GM23338 (cell line): ENCODE measurements at places on chromosomes 11 and 22. TPM values are rescaled to one million over a fixed set of nuclear protein-coding genes. Genes with fewer than 3 reads are reported as not detected.

Gene KMT5B
- polyA plus RNA-seq, result 20.5 and 26.4 TPM in 2 replicates

- H3K27ac ChIP-seq, result peak overlapping the region; percentile 91
- no peaks in the 10 kb centered on the region for H3K36me3 ChIP-seq
- no peak for DNase-seq
- no peak overlapping the region for H3K4me3 ChIP-seq
- H3K27me3 ChIP-seq, result no peaks in the 10 kb centered on the region
Observed at GRCh38 chr11:93491973-93492372, 51.2 kb downstream of the SMCO4 start.

- H3K27me3 ChIP-seq, result no peaks in the 10 kb centered on the region
- H3K4me3 ChIP-seq, result no peak overlapping the region
- no peaks in the 10 kb centered on the region for H3K4me1 ChIP-seq
- DNase-seq, result peak; percentile 60
Observed at GRCh38 chr11:11163236-11163635, 189.8 kb downstream of the CSNK2A3 start.

GRCh38 chr11:45051621-45052020 is 94.8 kb upstream of the PRDM11 start:
- H3K27ac ChIP-seq, result no peak overlapping the region
- no peak for DNase-seq
- H3K4me1 ChIP-seq, result peaks cover 7% of the 10 kb centered on the region; the same call in 1 of the 2 replicates
- H3K27me3 ChIP-seq, result no peaks in the 10 kb centered on the region
- no peak overlapping the region for H3K4me3 ChIP-seq

Gene IL17REL
- not detected in 2 replicates for polyA plus RNA-seq

GRCh38 chr11:110000031-110000502 is 93.1 kb upstream of the ZC3H12C start:
- no peaks in the 10 kb centered on the region for H3K4me1 ChIP-seq
- no peaks in the 10 kb centered on the region for H3K36me3 ChIP-seq
- DNase-seq, result no peak

GRCh38 chr11:99383648-99384245 is 363.0 kb downstream of the CNTN5 start:
- H3K27ac ChIP-seq, result no peak overlapping the region
- DNase-seq, result no peak
- no peaks in the 10 kb centered on the region for H3K36me3 ChIP-seq
- no peak overlapping the region for H3K4me3 ChIP-seq
- no peaks in the 10 kb centered on the region for H3K4me1 ChIP-seq
- H3K27me3 ChIP-seq, result no peaks in the 10 kb centered on the region

Gene TSGA10IP
- 1.6 and 2.5 TPM in 2 replicates for polyA plus RNA-seq

DNA sequence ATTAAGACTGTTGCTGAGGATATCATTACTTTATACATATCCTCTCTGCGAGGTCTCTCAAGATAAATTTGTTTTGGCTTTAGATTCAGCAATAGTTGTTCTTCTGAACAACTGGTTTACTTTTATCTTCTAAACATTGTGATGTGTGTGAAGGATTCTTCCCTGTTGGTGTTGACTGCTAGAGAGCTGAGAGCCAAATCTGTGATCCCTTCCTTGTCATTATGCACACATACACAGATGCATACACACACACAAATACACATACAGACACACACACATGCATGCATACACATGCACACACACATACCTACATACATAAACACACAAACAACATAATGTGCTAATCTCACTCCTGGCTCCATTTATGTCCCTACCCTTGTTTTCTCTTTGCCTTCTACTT is 137.0 kb downstream of the SNX19 start:
- DNase-seq, result no peak
- no peak overlapping the region for H3K27ac ChIP-seq
- peaks cover 16% of the 10 kb centered on the region for H3K4me1 ChIP-seq
- H3K27me3 ChIP-seq, result no peaks in the 10 kb centered on the region
- H3K36me3 ChIP-seq, result no peaks in the 10 kb centered on the region

GRCh38 chr11:43788421-43788820 is 92.2 kb upstream of the ALKBH3 start:
- H3K36me3 ChIP-seq, result no peaks in the 10 kb centered on the region
- no peaks in the 10 kb centered on the region for H3K27me3 ChIP-seq
- no peak overlapping the region for H3K27ac ChIP-seq
- no peaks in the 10 kb centered on the region for H3K4me1 ChIP-seq
- no peak overlapping the region for H3K4me3 ChIP-seq

Gene TRIM48
- polyA plus RNA-seq, result not detected in 2 replicates
